ENCODE measurements at places on chromosomes 1 and 21. TPM values are rescaled to one million over a fixed set of nuclear protein-coding genes. Genes with fewer than 3 reads are reported as not detected.
A peak's percentile ranks its signal among the peaks of the same experiment; 100 is the strongest.

DNA sequence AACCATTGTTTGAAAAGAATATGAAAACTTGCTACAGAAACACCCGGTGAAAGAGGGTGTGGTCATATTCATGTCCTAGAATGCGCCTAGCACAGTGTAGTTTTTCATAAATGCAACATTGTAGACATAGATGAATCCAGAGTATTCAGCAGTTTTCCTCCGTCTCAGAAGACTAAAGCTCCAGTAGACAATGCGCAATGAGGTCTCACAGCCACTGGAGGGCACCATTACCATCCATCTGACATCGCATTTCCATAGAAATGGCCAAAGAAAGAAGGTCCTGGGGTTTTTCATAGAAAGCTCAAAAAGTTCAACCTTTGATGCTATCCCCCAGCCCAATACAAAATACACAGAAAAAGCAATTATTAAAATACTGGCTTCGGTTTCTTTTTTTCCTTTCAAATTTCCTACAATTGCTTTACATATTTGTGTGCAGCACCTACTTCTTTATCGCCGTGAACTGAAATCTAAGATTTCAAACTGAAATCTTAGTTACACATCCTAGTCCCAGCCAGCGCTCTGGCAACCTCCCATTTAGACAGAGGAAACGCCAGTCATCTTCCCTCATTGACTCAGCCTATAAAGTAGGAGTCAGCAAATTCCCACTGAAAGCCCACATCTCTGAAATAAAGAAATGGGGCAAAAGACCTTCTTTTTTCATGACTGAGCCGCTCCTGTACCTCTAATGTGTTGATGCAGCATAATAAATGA is 3.9 kb upstream of the CD58 start:
- H3K27me3 ChIP-seq = no peaks in the 10 kb centered on the region
- no peak overlapping the region for H3K4me3 ChIP-seq
- no peak for DNase-seq
- peaks cover 10% of the 10 kb centered on the region for H3K36me3 ChIP-seq
- peaks cover 23% of the 10 kb centered on the region for H3K4me1 ChIP-seq
- H3K27ac ChIP-seq = no peak overlapping the region

DNA sequence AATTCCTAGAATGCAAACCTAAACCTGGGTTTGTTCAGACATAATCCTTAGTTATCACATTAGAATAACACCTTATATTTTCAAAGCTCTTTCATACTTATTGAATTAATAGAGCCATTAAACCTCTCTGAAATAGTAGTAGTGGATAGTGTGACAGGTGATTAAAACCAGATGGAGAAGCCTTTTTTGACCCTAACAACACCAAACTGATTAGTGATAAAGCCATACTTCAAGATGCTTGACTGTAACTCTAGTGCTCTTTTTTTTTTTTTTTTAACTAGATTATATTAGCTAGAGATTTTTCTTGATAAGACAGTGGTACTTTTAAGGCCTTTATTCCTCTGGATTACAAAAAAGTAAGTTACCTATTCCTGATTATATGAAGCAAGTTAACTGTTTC is 190.1 kb downstream of the ST6GALNAC3 start:
- peaks cover 9% of the 10 kb centered on the region for H3K4me1 ChIP-seq
- no peak overlapping the region for H3K4me3 ChIP-seq
- no peak overlapping the region for H3K27ac ChIP-seq
- H3K27me3 ChIP-seq = no peaks in the 10 kb centered on the region

GRCh38 chr21:29487154-29487553 is 188.4 kb downstream of the BACH1 start:
- H3K4me1 ChIP-seq = no peaks in the 10 kb centered on the region
- no peak overlapping the region for H3K4me3 ChIP-seq
- no peak for DNase-seq
- no peaks in the 10 kb centered on the region for H3K27me3 ChIP-seq
- no peak overlapping the region for H3K27ac ChIP-seq

- no peak for DNase-seq
- no peaks in the 10 kb centered on the region for H3K27me3 ChIP-seq
- no peaks in the 10 kb centered on the region for H3K36me3 ChIP-seq
Observed at GRCh38 chr1:218341325-218341724, 3.8 kb upstream of the TGFB2 start.

DNA sequence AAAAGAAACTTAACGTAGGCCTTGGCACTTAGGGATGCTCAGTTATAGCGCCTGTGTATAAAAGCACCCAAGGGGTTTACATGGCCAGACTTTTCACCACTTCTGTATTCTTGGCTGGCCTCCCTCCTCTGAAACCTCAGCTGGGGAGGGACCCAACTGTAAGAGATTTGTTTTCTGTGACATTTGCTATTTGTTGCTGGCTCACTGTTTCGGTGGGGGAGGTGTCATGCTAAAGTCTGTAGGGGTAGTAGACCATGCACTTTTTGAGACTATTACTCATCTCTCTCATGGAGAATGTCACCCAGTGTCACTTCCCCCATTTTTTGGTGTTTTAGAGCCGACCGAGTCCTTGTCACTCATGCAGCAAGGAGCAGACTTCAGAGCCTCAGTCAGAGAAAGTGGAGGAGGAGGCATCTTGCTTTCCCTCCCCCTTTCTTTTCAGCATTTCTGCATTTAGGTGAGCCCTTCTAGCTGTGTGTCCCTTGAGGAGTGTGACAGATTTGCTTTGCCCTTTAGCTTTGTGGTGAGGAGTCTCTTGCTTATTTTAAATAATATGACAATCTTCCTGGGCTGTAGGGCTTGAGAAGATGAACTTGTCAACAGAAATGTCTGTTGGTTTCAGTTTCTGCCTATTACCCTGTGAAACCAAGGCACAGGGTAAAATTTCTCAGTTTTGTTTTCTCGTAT is 160.1 kb downstream of the FASLG start:
- H3K27ac ChIP-seq = peak overlapping the region; percentile 41
- H3K4me3 ChIP-seq = no peak overlapping the region
- H3K27me3 ChIP-seq = no peaks in the 10 kb centered on the region
- no peaks in the 10 kb centered on the region for H3K4me1 ChIP-seq
- DNase-seq = no peak

GRCh38 chr21:29896884-29897283 is 42.9 kb downstream of the GRIK1 start:
- no peaks in the 10 kb centered on the region for H3K4me1 ChIP-seq
- H3K27me3 ChIP-seq = no peaks in the 10 kb centered on the region
- no peaks in the 10 kb centered on the region for H3K36me3 ChIP-seq
- no peak for DNase-seq
- H3K4me3 ChIP-seq = no peak overlapping the region

- no peak overlapping the region for H3K27ac ChIP-seq
- H3K36me3 ChIP-seq = no peaks in the 10 kb centered on the region
- DNase-seq = no peak
- no peak overlapping the region for H3K4me3 ChIP-seq
- no peaks in the 10 kb centered on the region for H3K4me1 ChIP-seq
Observed at GRCh38 chr1:212930986-212931678, 19.2 kb upstream of the VASH2 start.

GRCh38 chr1:11578004-11578403 is 76.2 kb downstream of the FBXO2 start:
- no peak overlapping the region for H3K27ac ChIP-seq
- no peaks in the 10 kb centered on the region for H3K36me3 ChIP-seq
- no peak overlapping the region for H3K4me3 ChIP-seq
- H3K27me3 ChIP-seq = peaks cover 9% of the 10 kb centered on the region

GRCh38 chr1:45299981-45300668 is 26.6 kb upstream of the HPDL start:
- peaks cover 15% of the 10 kb centered on the region for H3K4me1 ChIP-seq
- no peak overlapping the region for H3K4me3 ChIP-seq
- no peaks in the 10 kb centered on the region for H3K27me3 ChIP-seq
- H3K27ac ChIP-seq = no peak overlapping the region
- H3K36me3 ChIP-seq = no peaks in the 10 kb centered on the region

GRCh38 chr1:228448372-228448771 is 31.7 kb upstream of the TRIM17 start:
- no peak overlapping the region for H3K27ac ChIP-seq
- H3K36me3 ChIP-seq = no peaks in the 10 kb centered on the region
- DNase-seq = no peak
- peaks cover 44% of the 10 kb centered on the region for H3K27me3 ChIP-seq
- peaks cover 14% of the 10 kb centered on the region for H3K4me1 ChIP-seq

DNA sequence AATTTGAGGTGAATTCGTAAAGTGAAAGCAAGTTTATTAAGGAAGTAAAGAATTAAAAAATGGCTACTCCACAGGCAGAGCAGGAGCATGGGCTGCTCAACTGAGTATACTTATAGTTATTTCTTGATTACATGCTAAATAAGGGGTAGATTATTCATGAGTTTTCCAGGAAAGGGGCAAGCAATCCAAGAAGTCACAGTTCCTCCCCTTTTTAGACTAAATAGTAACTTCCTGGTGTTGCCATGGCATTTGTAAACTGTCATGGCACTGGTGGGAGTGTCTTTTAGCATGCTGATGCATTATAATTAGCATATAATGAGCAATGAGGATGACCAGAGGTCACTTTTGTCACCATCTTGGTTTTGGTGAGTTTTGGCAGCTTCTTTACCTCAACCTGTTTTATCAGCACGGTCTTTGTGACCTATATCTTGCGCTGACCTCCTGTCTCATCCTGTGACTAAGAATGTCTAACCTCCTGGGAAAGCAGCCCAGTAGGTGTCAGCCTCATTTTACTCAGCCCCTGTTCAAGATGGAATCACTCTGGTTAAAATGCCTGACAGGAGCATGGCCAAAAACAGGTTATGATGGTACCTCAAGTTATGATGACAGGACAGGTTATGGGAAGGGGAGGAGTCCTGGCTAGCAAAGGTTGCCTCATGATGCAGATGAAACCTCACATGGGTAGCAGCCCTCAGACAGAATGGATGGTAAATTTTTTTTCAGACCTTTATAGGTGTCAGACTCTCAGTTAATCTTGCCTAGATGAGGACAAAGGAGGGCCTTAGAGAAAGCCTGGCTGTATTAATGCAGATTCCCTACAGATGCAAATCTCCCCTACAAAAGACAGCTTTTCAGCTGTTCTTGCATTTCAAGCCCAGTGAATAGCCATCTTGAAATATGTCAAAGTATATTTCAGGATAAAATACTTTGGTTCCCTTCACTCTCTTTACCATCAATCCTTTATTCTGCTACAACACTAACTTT is 49.7 kb downstream of the SIPA1L2 start:
- peaks cover 55% of the 10 kb centered on the region for H3K4me1 ChIP-seq
- H3K36me3 ChIP-seq = no peaks in the 10 kb centered on the region
- H3K27ac ChIP-seq = peak overlapping the region; percentile 74
- DNase-seq = no peak
- H3K27me3 ChIP-seq = no peaks in the 10 kb centered on the region

DNA sequence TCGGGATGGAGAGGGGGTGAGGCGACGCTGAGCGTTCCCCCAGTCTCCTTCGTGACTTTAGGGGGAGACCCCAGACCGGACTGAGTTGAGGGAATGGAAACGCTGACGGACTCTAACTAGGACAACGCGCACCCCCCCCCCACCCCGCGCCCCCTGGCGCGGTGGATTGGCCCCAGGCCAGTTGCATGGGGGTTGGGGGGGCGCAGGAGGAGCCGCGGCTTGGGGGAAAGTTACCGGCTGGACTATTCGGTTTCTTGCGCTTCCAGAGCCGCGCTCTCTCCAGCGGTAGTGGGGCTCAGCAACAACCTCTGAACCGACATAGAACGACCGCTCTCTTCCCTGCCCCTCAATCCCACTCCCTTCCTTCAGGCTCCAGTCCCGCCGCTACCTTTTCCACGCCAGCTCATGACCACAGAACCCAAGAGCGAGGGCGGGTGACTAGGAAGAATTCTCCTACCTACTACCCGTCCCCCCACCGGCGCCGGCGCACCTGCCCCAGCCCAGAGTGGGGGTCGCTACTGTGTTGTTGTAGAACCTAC is 694 bp downstream of the ZBTB7B start:
- peak overlapping the region; percentile 97 for H3K4me3 ChIP-seq
- peak overlapping the region; percentile 91 for H3K27ac ChIP-seq
- DNase-seq = no peak
- no peaks in the 10 kb centered on the region for H3K27me3 ChIP-seq
- H3K36me3 ChIP-seq = no peaks in the 10 kb centered on the region

- peaks cover 14% of the 10 kb centered on the region for H3K4me1 ChIP-seq
- H3K36me3 ChIP-seq = no peaks in the 10 kb centered on the region
- no peaks in the 10 kb centered on the region for H3K27me3 ChIP-seq
- H3K27ac ChIP-seq = no peak overlapping the region
Observed at GRCh38 chr1:201326710-201327109, 43.4 kb downstream of the PKP1 start.

- peaks cover 82% of the 10 kb centered on the region for H3K36me3 ChIP-seq
- DNase-seq = no peak
- no peak overlapping the region for H3K4me3 ChIP-seq
- peak overlapping the region; percentile 9 for H3K27ac ChIP-seq
- no peaks in the 10 kb centered on the region for H3K27me3 ChIP-seq
- no peaks in the 10 kb centered on the region for H3K4me1 ChIP-seq
Observed at GRCh38 chr21:42539931-42540343, 26.3 kb downstream of the SLC37A1 start.

DNA sequence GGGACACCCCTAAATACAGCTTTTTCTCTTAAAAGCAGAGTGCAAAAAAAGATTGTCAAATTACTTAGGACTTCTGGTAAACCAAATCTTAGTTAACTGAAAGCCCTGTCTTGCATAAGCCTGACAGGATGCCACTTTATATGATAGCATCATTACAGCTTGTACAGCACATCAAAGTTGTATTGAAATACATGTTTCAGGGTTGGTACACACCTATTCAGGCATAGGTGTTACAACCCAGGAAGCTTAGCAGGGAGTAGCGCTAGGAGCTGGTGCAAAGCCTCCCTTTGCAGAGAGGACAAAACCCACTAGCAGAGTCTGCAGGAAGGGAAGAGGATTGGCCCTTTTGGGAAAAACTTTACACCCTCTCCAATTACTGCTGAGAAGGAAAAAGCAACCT is 258.9 kb upstream of the SGIP1 start:
- no peaks in the 10 kb centered on the region for H3K27me3 ChIP-seq
- H3K27ac ChIP-seq = peak overlapping the region; percentile 54
- peaks cover 74% of the 10 kb centered on the region for H3K4me1 ChIP-seq
- H3K4me3 ChIP-seq = no peak overlapping the region
- no peak for DNase-seq

GRCh38 chr1:55718758-55719671 is 503.9 kb upstream of the USP24 start:
- H3K4me3 ChIP-seq = no peak overlapping the region
- no peak for DNase-seq
- no peaks in the 10 kb centered on the region for H3K27me3 ChIP-seq
- H3K36me3 ChIP-seq = no peaks in the 10 kb centered on the region

- no peaks in the 10 kb centered on the region for H3K4me1 ChIP-seq
- no peak overlapping the region for H3K4me3 ChIP-seq
- no peak for DNase-seq
- no peaks in the 10 kb centered on the region for H3K27me3 ChIP-seq
- no peak overlapping the region for H3K27ac ChIP-seq
Observed at GRCh38 chr1:246329900-246330299, 177.2 kb downstream of the SMYD3 start.

- no peaks in the 10 kb centered on the region for H3K4me1 ChIP-seq
- no peak for DNase-seq
- H3K27me3 ChIP-seq = no peaks in the 10 kb centered on the region
- no peaks in the 10 kb centered on the region for H3K36me3 ChIP-seq
- no peak overlapping the region for H3K27ac ChIP-seq
- H3K4me3 ChIP-seq = no peak overlapping the region
Observed at GRCh38 chr1:211734359-211734758, 58.9 kb upstream of the NEK2 start.

KRTAP19-3 gene
- not detected for total RNA-seq

CFAP74 gene
- 6.6 TPM for total RNA-seq

PATJ gene
- total RNA-seq = 63.9 TPM

TIE1 gene
- 48.5 TPM for total RNA-seq

GIPC2 gene
- total RNA-seq = 2.9 TPM

TLCD4 gene
- 11.3 TPM for total RNA-seq
